ENCODE measurements at places on chromosomes 12 and 14.

GRCh38 chr12:15863372-15863771, 18.8 kb upstream of the STRAP start:
- DNase-seq, result no peak

- peak; percentile 86 for DNase-seq
Measured at GRCh38 chr12:54360717-54361456, 3.4 kb downstream of the GPR84 start.

DNA sequence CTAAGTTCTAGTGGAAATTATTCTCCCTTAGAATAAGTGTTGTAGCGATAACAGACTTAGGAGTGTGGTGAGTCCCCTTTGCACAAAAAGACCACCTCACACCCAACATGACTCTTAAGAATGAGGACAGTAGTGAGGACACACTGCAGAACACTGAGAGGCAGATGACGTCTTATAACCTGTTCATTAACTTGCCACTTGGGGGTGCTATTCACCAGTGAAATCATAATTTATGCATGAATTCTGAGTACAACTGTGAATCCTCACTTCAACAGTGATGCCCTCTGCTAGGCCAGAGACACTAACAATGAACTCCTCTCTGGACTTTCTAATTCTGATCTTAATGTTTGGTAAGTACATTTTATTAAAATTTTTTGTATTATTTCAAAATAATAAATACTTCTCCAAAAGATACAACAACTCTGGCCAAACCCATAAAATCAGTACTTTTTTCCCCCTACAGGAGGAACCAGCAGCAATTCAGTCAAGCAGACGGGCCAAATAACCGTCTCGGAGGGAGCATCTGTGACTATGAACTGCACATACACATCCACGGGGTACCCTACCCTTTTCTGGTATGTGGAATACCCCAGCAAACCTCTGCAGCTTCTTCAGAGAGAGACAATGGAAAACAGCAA, 274.7 kb downstream of the DAD1 start:
- peak; percentile 85 for DNase-seq

- DNase-seq, result no peak
Measured at GRCh38 chr14:51335531-51335930, 95.5 kb downstream of the TMX1 start.

All from hematopoietic multipotent progenitor cell treated with erythropoietin and hydrocortisone succinate and interleukin-3 and kit ligand, for 6 days (in vitro differentiated cells).